NCI-H69 (cell line): ENCODE measurements at places on chromosomes 7 and 10.

DNA sequence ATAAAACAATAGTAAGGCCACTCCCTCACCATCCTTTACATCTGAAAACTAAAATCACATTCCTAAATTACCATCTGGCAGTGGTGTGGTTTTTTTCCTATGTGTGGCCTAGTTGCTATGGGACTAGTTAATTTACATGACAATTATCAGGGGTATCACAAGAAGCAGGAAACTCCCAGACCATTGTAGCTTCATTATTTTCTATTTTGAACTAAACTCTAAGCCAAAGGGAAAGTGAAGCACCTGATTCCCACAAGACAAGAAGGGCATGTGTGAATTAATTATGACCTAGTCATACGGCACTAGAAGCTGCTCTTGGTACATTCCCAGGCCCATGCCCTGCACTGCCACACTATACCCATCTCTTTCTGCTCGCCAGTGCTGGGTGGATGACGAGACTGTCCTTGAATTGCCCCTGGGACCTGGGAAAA is 103.4 kb downstream of the ATXN7L1 start:
- peak; percentile 71 for DNase-seq

- DNase-seq, result no peak
Measured at GRCh38 chr10:33706191-33706590, 371.7 kb upstream of the NRP1 start.

- peak; percentile 47 for DNase-seq
Measured at GRCh38 chr7:51376420-51377092, 59.9 kb upstream of the COBL start.

- no peak for DNase-seq
Measured at GRCh38 chr10:32865170-32865569, 92.9 kb downstream of the ITGB1 start.

- DNase-seq, result no peak
Measured at GRCh38 chr7:150358988-150359621, 9.5 kb upstream of the REPIN1 start.

DNA sequence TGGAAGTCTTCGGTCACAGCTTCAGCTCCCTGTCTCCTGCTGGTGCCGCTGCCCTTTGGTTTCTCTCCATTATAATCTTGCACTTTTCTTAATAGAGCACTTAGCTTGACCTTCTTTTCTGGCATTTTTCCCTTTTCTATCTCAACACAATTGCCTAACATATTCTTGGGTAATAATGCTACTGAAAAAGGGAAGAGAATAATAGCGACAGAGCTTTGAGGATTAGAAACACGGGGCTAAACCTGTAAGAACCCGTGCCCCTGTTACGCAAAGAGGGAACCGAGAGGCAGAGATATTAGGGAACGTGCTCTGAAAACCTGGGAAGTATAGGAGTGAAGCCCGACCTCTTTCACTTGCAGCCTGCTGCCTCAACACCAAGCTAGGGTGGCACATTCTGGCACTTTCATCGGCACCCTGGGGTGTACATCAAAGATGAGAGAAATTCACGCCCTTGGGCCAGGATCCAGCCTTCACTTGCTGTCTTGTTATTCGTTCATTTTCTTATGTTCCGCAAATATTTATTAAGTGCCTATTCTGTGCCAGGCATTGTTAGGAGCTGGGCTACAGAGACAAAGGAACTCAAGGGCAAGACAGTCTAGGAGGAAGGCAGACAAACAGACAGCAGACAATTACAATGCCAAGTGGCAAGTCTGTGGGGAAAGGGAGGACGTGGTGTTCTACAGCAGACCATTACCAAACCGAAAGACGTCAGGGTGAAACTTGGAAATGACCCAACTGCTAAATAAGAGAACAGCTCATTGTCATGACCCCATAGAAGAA is 33.0 kb upstream of the GALNTL5 start:
- DNase-seq, result peak; percentile 58

DNA sequence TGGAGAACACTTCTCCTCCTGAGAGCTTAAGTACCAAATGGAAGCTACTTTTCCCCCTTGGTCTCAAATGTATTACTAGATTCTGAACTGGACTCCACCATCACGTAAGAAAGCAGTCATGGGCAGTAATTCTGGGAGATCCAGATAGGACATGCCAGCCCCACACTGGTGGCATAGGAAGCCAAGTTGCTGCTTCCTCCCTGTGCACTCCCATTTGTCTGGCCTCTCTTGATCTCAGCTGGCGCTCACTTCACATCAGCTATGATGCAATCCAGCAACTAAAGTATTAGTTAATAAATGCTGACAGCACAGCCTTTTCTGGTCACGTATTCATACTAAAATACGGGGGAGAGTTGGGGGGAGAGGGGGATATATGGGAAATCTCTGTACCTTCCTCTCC is 3.4 kb upstream of the IL6 start:
- DNase-seq, result no peak

GRCh38 chr10:46197050-46197449 is 89.7 kb upstream of the ANTXRL start:
- no peak for DNase-seq

DNA sequence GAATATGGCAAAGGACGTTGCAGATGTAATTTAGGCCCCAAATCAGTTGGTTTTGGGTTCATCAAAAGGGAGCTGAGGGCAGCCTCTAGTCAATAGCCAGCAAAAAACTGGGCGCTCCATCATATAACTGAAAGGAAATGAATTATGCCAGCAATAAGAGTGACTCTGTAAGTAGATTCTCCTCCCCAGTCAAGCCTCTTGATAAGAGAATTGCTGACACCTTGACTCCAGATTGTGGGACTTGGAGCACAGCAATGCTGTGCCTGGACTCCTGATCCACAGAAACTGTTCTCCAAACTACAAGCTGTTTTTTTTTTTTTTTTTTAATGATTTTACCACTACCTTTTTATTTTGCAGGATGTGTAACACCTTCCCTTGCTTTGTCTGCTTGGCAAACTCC is 25.5 kb downstream of the ZFAND4 start:
- no peak for DNase-seq

- no peak for DNase-seq
Measured at GRCh38 chr10:59312247-59312646, 50.1 kb downstream of the FAM13C start.

- no peak for DNase-seq
Measured at GRCh38 chr10:22849077-22849805, 78.6 kb upstream of the ARMC3 start.

- DNase-seq, result no peak
Measured at GRCh38 chr10:36342781-36343180, 700.7 kb upstream of the FZD8 start.
